Stimulated activated CD4-positive, alpha-beta T cell treated with anti-CD3 and anti-CD28 coated beads, TNF-alpha, amount 100 ng/mL, for 4 hours (primary cell): ENCODE measurements at places on chromosomes 5 and 9.

DNA sequence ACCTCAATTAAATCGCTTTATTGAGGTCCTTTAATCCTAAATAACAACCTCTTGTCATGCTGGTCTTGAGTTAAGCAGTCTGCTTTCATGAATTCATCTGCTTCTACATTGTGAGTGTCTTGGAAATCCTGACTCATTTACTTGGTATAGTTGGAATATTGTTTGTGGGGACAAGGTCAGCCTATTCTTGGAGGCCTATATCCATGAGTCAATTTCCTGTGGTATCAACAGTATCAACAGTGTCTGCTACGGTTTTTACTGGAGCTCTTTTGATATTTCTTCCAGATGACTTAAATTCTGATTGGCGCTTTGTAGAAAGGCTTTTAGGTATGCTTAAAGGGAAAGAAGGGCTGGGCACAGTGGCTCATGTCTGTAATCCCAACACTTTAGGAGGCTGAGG lies 71.2 kb upstream of the PARP8 start:
- no peak for DNase-seq

GRCh38 chr5:1464511-1464910 lies 19.3 kb upstream of the SLC6A3 start:
- no peak for DNase-seq

GRCh38 chr5:31470608-31471007 lies 61.3 kb downstream of the DROSHA start:
- DNase-seq: no peak

- no peak for DNase-seq
Observed at GRCh38 chr5:60277941-60278340, 384.4 kb upstream of the PDE4D start.

DNA sequence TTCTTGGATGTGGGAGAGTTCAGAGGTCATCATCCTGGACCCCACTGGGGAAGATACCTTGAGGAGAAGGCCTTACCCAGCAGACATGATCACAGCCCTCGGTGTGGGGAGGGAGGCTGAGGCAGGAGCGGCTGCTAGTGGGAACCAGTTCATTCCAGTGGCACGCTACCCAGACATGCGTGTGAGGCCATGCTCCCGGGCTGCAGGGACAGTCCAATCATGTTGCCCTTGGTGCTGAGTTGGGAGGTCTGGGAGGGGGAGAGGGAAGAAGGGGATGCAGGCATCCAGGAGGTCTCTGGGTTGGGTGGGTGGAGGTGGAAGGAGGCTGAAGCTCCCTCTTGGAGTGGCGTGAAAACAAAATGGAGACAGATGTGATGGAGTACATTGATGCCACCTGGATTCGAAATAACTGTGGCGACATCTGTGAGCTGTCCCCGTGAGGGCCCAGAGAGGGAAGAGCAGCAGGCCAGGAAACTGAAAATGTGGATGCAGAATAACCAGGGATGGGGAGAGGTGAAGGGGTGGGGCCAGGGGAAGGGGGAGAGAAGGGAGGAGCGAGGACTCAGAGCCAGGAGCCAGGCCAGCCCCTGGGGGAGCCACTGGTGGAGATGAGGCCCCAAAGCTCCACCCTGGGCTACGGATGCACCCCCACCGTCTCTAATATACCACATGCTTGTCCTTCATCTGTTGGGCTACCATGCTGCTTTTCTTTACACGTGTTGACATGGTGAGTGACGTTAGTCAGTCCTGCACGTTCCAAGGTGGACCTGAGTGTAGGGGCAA lies 16.2 kb downstream of the NDUFS6 start:
- DNase-seq: no peak

GRCh38 chr9:100670719-100671118 lies 92.8 kb downstream of the CAVIN4 start:
- DNase-seq: no peak

- DNase-seq: no peak
Observed at GRCh38 chr9:107000218-107000617, 137.3 kb downstream of the ZNF462 start.
